ENCODE measurements at places on chromosomes 1 and 21. TPM values are rescaled to one million over a fixed set of nuclear protein-coding genes. Genes with fewer than 3 reads are reported as not detected.

XKR8 gene
- 10.0 TPM for total RNA-seq

MSH4 gene
- total RNA-seq: 0.09 TPM

SYCP1 gene
- total RNA-seq: not detected

OPTC gene
- not detected for total RNA-seq

NTNG1 gene
- total RNA-seq: not detected

GJA4 gene
- 22.1 TPM for total RNA-seq

TCHHL1 gene
- total RNA-seq: not detected

CD247 gene
- not detected for total RNA-seq

ANKRD35 gene
- 0.14 TPM for total RNA-seq

CYP2J2 gene
- 0.27 TPM for total RNA-seq

UBE2J2 gene
- total RNA-seq: 80.7 TPM

SPRR1A gene
- not detected for total RNA-seq

DMBX1 gene
- not detected for total RNA-seq

TENT5C gene
- total RNA-seq: 0.12 TPM

TNNT2 gene
- not detected for total RNA-seq

AIRE gene
- total RNA-seq: 0.11 TPM

DCDC2B gene
- not detected for total RNA-seq

ALX3 gene
- total RNA-seq: not detected

CGN gene
- total RNA-seq: 0.73 TPM

C1orf141 gene
- not detected for total RNA-seq

OLFML2B gene
- total RNA-seq: 0.51 TPM

OR2L13 gene
- not detected for total RNA-seq

NSL1 gene
- 27.7 TPM for total RNA-seq

CELF3 gene
- total RNA-seq: not detected

SAMD11 gene
- total RNA-seq: not detected
